Mesenteric fat pad (tissue), 1 donor: ENCODE measurements at places on chromosomes 7 and 10. TPM values are rescaled to one million over a fixed set of nuclear protein-coding genes. Genes with fewer than 3 reads are reported as not detected.

DNA sequence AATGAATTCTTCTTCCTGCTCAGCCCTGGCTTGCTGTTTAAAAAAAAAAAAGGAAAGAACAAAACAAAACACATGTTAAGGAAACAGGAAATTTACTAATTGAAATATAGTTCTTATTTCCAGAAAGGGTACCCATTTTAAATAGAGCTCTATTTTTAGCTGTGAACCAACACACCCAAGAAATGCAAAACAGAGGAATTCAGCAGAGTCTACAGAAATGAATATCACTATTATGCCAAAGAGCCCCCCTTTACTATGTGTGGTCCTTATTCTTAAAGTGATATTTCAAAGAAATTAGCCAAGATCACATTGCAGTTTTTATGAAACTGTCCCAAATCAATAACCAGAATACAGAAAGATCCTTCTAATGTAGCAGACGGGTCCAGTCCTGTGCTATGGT, 53.7 kb downstream of the CCDC6 start:
- DNase-seq, result no peak

- DNase-seq, result peak; percentile 51
These were observed 344.6 kb downstream of the TYW1 start for GRCh38 chr7:67341153-67341768.

DNA sequence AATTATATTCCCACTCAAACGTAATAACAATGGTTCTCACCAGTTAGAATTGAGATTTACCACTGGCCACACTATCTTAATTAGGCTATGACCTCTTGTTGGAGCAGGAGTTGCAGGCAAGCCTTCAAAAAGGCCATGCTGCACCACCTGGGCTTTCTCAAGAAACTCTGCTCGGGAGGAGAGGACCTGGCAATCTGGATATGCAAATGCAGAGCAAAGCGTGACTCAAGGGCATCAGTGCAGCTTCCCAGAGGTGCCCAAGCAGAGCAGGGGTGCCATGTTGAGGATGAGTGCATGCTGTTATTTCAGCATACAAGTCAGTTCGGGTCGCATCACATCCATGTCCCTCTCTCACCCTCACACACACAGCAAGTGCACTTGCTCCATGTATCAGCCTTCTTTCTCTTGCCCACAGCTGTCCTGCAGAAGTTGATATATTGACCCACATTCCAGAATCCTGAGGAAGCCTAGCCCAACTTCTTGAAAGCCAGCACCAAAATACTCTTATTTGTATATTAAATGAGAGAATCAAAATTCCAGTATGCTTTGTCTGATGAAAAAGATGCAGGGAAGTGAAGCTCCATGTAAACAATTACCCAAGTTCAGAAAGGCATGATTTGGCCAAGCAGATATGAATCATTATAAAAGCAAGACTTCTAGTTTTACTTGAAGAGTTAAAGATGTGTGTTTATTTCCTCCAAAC, 55.7 kb upstream of the IL6 start:
- no peak for DNase-seq

DNA sequence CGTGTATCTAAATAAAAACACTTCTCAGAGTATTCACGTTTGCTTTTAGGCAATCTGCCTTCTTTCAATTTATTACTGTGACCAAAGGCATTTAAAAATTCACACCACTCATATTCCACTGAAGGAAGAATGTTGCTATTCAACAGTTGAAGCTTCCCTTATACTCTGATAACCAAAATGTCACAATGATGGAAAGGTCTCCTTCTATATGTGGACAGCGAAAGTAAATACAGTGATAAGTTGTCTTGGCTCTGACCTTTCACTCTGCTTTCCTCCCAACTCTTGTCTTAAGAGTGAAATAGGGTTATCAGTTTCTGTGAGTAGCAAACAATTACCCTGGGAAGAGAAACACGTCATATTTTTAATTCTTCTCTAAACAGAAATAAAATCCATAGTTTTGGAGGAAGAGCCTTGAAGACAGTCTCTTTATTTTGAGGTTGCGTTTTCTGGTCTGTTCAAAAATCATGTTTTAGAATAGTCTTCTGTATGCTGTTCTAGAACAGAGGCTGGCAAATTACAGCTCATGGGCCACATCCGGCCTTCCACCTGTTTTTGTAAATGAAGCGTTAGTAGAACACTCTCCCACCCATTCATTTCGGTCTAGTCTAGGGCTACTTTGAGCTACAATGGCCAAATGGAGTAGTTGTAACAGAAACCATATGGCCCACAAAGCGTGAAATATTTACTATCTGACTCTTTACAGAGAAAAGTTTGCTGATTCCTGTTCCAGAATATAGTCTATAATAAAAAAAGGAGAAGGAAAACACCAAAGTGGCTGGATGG, 41.3 kb downstream of the ETV1 start:
- DNase-seq, result no peak

ARHGAP21 gene
- total RNA-seq, result 131 TPM

CRHR2 gene
- total RNA-seq, result 0.19 TPM

HYAL4 gene
- total RNA-seq, result not detected

DNA sequence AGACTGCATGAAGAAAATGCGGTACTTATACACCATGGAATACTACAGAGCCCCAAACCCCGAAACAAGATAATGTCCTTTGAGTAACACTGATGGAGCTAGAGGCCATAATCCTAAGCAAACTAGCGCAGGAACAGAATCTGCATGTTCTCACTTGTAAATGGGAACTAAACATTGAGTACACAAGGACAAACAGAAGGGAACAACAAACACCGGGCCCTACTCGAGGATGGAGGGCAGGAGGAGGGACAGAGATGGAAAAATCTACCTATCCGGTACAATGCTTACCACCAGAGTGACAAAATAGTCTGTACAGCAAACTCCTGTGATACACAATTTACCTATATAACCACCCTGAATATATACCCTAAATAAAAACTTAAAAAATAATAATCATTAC, 507.9 kb downstream of the IPMK start:
- DNase-seq, result no peak
